ENCODE measurements at places on chromosomes 13 and 19. TPM values are rescaled to one million over a fixed set of nuclear protein-coding genes. Genes with fewer than 3 reads are reported as not detected.

LGI4 gene
- 0.63 TPM for polyA plus RNA-seq

ZNF468 gene
- polyA plus RNA-seq: 34.5 TPM

CNN1 gene
- not detected for polyA plus RNA-seq

ZNF541 gene
- polyA plus RNA-seq: not detected

RASL11A gene
- polyA plus RNA-seq: 1.7 TPM

TRIM28 gene
- 256 TPM for polyA plus RNA-seq

IRGC gene
- polyA plus RNA-seq: 0.51 TPM

ZNF738 gene
- 162 TPM for polyA plus RNA-seq

ZNF530 gene
- polyA plus RNA-seq: 10.2 TPM

CEACAM6 gene
- not detected for polyA plus RNA-seq

CASP14 gene
- polyA plus RNA-seq: not detected

RGS9BP gene
- polyA plus RNA-seq: not detected

SLC39A3 gene
- polyA plus RNA-seq: 72.8 TPM

LIM2 gene
- polyA plus RNA-seq: not detected

KANK2 gene
- 0.25 TPM for polyA plus RNA-seq

CLIP3 gene
- 5.6 TPM for polyA plus RNA-seq

PLPP2 gene
- 2.8 TPM for polyA plus RNA-seq

APC2 gene
- polyA plus RNA-seq: 79.7 TPM

PLVAP gene
- not detected for polyA plus RNA-seq
